Body of pancreas (tissue), 4 donors: ENCODE measurements at places on chromosomes 7 and 10.
A peak's percentile ranks its signal among the peaks of the same experiment; 100 is the strongest.

DNA sequence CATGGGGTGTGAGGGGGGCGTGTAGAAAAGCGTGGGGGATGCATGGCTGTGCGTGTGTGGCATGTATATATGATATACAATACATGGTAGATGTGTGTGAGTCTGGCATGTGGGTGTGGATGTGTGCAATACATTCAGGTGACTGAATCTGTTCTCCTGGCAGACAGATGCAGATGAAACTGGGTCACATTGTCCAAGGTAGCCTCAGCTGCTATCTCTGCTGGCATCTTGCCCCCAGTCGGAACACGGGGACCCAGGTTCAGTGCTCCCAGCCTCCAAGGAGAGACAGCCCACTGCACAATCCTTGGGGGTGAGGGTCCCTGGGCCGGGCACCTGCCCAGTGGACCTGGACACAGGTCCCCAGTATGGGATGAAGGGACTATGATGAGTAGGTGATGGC, 12.4 kb upstream of the SRRM3 start:
- DNase-seq: no peak

DNA sequence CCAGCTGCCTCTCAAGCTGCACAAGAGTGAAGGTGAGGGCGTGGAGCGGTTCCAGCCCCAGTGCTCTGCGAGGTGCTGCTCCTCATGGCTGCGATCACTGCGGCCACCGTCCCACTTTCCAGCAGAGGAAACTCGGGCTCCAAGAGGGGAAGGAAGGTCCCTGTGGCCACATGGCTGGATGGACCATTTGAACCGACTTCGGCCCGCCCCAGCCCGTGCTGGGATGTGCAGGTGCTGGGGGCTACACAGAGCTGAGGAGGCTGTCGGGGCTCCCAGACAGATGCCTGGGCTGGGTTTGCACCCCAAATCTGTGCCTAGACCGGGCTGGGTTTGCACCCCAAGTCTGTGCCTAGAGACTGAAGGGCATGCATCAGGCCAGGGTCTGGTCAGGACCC, 186.6 kb downstream of the DNAJB6 start:
- no peak for DNase-seq

- no peak for DNase-seq
These were observed 321.8 kb downstream of the DPP6 start for GRCh38 chr7:154373956-154374355.

DNA sequence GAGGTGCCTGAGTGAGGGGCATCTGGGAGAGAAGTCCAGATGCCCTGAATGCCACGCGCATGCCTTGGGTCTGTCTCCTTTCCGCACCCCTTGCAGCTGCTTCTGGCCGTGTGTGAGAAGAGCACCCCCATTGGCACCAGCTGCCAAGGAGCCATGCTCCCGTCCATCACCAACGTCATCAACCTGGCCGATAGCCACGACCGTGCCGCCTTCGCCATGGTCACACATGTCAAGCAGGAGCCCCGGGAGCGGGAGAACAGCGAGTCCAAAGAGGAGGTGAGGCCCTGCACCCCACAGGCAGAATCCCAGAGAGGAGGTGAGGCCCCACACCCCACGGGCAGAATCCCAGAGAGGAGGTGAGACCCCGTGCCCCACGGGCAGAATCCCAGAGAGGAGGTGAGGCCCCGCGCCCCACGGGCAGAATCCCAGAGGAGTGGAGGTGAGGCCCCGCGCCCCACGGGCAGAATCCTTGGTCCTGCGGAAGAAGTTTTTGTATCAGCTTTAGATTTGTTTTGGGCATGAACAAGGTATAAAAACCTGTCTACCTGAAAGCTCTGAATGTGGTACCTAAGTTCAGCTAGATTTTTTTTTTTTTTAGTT, 91.8 kb downstream of the TRRAP start:
- no peak for DNase-seq

- DNase-seq: no peak
These were observed 153.7 kb downstream of the SH2D4B start for GRCh38 chr10:80691441-80691840.

- no peak for DNase-seq
These were observed 673.8 kb downstream of the INHBA start for GRCh38 chr7:41029072-41029499.

- no peak for DNase-seq
These were observed 140.2 kb downstream of the PTN start for GRCh38 chr7:137203351-137203750.

GRCh38 chr10:101569622-101570427, 18.2 kb downstream of the POLL start:
- DNase-seq: peak; percentile 81

DNA sequence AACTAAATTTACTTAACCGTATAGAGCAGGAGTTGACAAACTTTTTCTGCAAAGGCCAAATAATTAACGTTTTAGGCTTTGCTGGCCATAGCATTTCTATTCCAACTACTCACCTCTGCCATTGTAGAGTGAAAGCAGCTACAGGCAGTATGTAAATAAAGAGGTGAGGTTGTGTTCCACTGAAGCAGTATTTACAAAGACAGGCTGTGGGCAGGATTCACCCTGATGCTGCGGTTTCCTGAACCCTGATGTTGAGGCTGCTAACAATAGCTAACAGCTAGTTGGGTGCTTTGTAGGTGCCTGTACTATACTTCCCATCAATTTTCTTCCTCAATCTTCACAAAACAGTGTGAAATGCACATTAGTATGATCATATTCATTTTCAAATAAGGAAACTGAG, 47.0 kb upstream of the LAMB1 start:
- no peak for DNase-seq

- no peak for DNase-seq
These were observed 131.2 kb downstream of the HDAC9 start for GRCh38 chr7:18626717-18627116.

DNA sequence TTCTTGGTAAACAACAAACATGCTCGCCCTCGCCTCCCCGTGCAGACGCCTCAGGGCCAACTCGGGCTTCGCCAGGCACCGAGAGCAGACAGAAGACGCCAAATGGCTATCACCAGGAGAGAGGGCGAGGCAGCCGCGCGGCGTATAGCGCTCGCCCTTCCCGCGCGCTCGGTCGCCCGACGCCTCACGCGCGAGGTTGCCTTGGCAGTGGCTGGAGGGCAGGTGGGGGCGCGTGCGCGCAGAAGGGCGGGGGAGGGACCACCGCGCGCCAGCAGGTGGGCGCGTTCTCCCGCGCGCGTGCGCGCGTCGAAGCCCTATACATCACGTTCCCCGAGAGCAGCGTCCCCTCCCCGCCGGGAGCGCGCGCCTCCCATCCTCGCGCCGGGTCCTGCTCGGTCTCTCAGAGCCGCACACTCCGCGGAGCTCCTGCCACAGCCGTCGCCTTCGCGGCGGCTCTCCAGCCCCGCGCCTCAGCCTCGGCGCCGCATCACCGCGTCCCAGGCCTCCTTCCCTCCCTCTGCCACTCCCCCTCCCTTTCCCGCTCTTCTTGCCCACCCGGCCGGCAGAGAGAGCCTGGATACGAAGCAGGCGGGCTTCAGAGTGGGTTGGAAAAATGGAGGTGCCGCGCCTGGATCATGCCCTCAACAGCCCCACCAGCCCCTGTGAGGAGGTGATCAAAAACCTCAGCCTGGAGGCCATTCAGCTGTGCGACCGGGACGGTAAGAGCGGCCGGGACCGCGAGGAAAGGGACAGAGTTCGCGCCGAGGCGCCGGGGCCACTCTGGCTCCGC, at the start of gene PHYHIPL:
TSS of gene PHYHIPL (plus strand) at position 403 of the 790 bp plus-strand sequence. CDS start at position 614, 211 bp downstream.
- DNase-seq: peak; percentile 69

DNA sequence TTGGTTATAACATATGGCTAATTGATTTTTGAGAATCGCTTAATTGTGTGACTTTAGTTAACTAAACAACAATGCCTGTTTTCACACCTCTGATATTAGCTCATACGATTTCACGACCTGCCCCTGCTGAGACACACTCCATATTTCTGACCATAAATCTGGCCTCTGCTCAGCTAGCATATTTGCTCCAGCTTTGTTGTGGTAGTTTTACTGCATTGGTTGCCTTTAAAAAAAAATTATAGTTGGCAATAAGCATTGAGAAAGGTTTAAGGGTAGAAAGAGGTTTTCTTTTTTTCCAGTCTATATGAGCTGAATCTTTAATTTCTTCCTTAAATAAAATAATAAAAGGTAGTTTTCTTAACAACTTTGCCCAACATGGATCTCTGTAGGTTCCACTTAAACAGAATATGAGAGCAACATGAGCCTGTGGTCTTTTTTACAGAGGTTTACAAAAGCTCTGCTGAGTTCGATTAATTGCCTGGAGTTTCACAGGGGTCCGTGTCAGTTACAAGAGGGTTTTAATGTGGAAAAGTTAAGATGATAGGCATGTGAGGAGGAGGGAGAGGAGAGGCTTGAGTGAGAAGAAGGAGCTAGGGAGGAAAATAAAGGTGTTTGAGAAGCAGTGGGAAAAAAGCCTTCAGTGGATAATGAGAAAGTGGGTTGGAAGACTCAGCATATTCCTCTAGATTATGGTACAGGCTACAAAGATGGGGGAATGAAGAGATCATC, 318.2 kb downstream of the CXCL12 start:
- no peak for DNase-seq

- no peak for DNase-seq
These were observed 75.2 kb downstream of the TNS3 start for GRCh38 chr7:47506382-47507339.

- DNase-seq: no peak
These were observed 36.2 kb upstream of the CHST3 start for GRCh38 chr10:71927776-71928592.
